Endothelial cell of umbilical vein (primary cell): ENCODE measurements at places on chromosomes 6 and 20. TPM values are rescaled to one million over a fixed set of nuclear protein-coding genes. Genes with fewer than 3 reads are reported as not detected.

GRCh38 chr6:40936818-40937251, 102.2 kb downstream of the UNC5CL start:
- peak; percentile 79 for DNase-seq
- H3K27ac ChIP-seq: peak overlapping the region; percentile 7
- no peak overlapping the region for H3K4me3 ChIP-seq
- H3K4me1 ChIP-seq: peaks cover 6% of the 10 kb centered on the region

DNA sequence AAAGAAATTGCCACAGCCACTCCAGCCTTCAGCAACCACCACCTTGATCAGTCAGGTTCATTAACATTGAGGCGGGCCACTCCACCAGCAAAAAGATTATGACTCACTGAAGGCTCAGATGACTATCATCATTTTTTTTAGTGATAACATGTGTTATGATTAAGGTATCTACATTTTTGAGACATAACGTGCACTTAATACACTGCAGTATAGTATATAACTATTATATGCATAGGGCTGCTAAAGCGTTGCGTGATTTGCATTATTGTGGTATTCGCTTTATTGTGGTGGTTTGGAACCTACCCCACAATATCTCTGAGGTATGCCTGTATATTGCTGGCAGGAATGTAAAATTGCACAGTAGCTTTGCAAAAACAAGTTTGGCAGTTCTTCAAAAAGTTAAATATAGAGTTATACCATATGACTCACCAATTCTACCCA, 6.8 kb upstream of the RIPK1 start:
- H3K4me3 ChIP-seq: no peak overlapping the region
- no peak overlapping the region for H3K27ac ChIP-seq
- DNase-seq: no peak
- peaks cover 3% of the 10 kb centered on the region for H3K27me3 ChIP-seq
- H3K36me3 ChIP-seq: no peaks in the 10 kb centered on the region

DNA sequence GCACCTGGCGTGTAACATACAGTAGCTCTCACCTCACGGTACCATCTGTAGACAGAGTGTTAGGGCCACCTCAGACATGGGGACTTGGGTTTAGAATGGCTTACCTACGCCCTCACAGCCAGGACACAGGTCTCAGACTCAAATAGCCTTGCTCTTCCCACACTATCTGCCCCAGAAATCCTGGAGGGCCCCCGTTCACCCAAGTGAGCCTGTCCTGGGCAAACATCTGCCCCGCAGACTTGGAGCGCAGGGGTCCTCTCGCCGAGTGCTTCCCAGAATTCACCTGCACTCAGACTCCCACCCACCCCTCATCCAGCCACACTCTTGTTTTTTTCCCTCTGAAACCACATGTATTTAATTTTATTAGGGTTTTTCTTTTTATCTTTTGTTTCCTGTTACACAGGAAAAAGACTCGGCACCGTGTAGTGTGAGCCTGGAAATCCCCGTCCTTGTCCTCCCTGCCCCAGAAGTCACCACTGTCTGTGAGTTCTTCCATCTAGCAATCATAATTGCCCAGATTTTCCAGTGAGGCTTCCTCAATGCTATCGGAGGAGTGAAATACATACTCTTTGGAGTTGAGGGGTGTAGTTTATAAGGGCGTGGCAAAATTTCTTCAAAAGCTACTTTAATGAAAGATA, 17.1 kb upstream of the MAP1LC3A start:
- H3K27ac ChIP-seq: no peak overlapping the region
- H3K36me3 ChIP-seq: peaks cover 19% of the 10 kb centered on the region
- H3K4me1 ChIP-seq: no peaks in the 10 kb centered on the region
- H3K4me3 ChIP-seq: no peak overlapping the region

GRCh38 chr6:32484614-32484998, 44.9 kb downstream of the HLA-DRA start:
- peaks cover 3% of the 10 kb centered on the region for H3K27me3 ChIP-seq
- no peak overlapping the region for H3K4me3 ChIP-seq
- peak; percentile 0 for DNase-seq
- H3K4me1 ChIP-seq: no peaks in the 10 kb centered on the region
- no peak overlapping the region for H3K27ac ChIP-seq

- no peak overlapping the region for H3K27ac ChIP-seq
- peaks cover 14% of the 10 kb centered on the region for H3K4me1 ChIP-seq
- no peaks in the 10 kb centered on the region for H3K36me3 ChIP-seq
- H3K27me3 ChIP-seq: no peaks in the 10 kb centered on the region
- DNase-seq: no peak
- peak overlapping the region; percentile 38 for H3K4me3 ChIP-seq
These were observed 66.4 kb downstream of the STX11 start for GRCh38 chr6:144216668-144217218.

DNA sequence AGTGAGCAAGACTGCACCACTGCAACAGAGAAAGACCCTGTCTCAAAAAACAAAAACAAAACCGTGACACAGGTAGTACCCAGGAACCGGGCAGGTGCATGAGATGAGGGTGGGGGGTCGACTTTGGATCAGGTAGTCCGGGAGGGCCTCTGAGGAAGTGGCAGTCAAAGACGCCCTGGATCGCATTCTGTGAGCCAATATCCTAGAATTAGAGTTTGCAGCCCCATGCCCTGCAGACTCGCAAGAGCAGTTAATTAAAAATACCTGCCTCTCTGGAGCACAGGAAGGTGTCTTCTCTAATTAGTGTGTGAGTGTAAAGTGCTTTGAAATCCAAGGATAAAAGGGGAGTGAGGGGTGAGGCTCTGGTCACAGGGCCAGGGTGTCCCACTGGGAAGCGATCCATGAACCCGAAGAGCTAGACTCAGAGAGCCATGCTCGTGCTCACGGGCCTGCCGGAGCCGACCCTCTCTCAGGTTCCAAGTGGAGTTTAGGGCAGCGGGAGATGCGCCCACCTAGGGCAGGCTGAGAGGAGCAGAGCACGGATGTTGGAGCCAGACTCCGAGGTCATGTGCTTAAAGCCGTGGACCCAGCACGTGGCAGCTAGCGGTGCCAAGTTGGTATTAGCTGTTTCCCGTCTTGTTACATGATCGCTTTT, 74.7 kb upstream of the PTPN1 start:
- no peaks in the 10 kb centered on the region for H3K36me3 ChIP-seq
- no peak overlapping the region for H3K27ac ChIP-seq
- H3K4me3 ChIP-seq: no peak overlapping the region
- no peak for DNase-seq
- H3K27me3 ChIP-seq: no peaks in the 10 kb centered on the region

GRCh38 chr20:44590980-44591778, 8.8 kb downstream of the PKIG start:
- H3K4me1 ChIP-seq: peaks cover 55% of the 10 kb centered on the region
- H3K27me3 ChIP-seq: no peaks in the 10 kb centered on the region
- DNase-seq: no peak

DNA sequence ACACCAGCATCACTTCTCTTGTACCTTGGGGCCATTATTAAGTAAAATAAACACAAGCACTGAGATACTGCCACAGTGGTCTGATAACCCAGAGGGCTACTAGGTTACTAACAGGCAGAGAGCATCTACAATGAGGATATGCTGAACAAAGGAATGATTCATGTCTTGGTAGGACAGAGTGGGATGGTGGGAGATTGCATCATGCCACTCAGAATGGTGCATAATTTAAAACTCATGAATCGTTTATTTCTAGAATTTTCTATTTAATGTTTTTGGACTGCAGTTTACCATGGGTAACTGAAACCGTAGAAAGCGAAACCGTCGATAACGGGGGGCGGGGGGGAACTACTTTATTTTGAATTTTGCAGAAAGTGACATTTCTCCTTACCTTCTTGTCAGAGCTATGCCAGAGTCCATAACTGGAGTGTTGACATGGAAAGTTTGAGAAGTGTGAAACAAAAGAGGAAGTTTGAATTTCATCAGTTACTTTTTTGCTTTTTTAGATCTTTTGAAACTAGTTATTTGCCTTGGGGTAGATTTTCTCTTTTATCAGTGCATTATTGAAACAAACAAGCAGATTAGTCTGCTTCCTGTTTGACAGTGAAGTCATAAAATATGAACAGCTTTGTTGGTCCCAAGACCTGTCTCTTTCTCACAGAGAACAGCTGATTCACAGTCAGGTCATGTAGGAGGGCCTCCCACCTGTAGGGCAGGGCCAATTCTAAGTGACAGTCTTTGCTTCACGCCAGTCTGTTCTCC, 124.9 kb downstream of the KLHL32 start:
- DNase-seq: no peak
- H3K27me3 ChIP-seq: peaks cover 7% of the 10 kb centered on the region

DNA sequence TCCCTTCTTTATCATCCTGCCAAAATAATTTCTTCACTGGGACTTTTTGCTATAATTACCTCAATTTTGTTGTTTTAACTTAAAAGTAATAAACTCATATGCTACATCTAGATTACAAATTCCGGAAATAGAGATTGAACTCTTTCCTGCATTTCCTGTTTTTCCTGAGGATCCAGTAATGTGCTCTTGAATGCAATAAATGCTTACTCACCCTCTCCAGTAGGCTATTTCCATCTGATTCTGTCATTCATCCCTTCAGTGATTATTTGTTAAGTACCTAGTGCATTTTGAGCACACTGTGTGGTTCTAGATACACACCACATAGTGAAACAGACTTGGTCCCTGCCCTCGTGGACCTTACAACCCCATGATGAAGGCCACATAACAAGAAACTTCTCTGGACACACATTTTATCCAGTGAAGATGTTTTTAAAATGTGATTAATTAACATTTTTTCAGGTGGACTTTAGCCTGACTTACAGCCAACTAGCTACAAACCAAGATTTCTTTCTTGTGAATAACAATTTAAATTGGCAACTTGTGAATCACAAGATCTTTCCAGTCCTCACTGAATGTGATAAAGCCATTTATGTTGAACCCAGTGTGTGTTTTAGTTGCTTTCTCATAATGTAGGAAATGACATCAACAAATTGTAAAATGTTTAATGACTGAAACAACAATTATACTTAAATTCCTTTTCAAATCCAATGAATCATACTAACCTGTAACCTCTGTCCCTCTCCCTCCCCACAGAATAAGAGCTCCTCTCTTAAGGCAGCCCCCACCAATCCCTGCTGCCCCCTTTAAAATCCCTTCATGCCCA, 272.3 kb downstream of the KHDC1L start:
- peak; percentile 86 for DNase-seq
- H3K27ac ChIP-seq: peak overlapping the region; percentile 97
- H3K27me3 ChIP-seq: no peaks in the 10 kb centered on the region
- no peaks in the 10 kb centered on the region for H3K36me3 ChIP-seq

- peaks cover 5% of the 10 kb centered on the region for H3K27me3 ChIP-seq
- no peaks in the 10 kb centered on the region for H3K36me3 ChIP-seq
- no peak overlapping the region for H3K27ac ChIP-seq
- peak; percentile 80 for DNase-seq
- no peak overlapping the region for H3K4me3 ChIP-seq
- peaks cover 7% of the 10 kb centered on the region for H3K4me1 ChIP-seq
These were observed 59.3 kb upstream of the STMND1 start for GRCh38 chr6:17042422-17043147.

DNA sequence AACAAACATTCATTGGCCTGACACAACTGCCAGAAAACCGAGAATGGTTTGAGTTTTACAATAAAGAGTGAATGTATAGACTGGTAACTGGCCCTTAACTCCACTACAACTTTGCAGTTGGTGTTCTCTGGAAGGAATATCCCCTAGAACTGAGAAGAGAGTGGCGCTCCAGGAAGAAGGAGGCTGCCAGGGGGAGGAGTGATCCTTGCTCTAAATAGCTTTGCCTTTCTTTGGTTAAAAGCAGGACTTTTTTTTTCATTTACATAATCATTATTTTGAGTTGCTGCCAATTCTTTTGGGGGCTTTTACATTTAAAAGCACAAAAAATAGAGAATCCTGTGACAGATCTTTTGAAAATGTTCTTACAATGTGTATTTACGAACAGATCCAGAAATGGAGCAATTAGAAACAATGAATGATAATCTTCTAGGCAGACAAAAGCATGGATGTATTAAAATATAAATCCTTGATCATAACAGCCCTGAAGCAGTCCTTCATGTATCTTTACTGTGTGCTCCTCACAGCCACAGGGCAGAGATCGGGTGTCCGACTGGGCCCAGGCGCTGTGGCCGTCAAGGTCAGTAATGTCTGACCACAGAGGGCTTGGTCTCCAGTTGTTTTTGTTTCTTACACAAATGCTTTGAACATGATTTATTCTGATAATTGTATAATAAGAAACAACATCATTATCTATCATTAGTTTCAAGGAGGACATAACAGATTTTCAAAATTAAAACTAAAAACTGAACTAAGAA, 612.2 kb downstream of the HDGFL1 start:
- H3K27me3 ChIP-seq: no peaks in the 10 kb centered on the region
- H3K4me3 ChIP-seq: no peak overlapping the region
- H3K27ac ChIP-seq: no peak overlapping the region
- no peaks in the 10 kb centered on the region for H3K36me3 ChIP-seq
- DNase-seq: no peak
- no peaks in the 10 kb centered on the region for H3K4me1 ChIP-seq

GRCh38 chr6:90707246-90707645, 120.4 kb upstream of the MAP3K7 start:
- H3K4me3 ChIP-seq: no peak overlapping the region
- DNase-seq: no peak
- no peaks in the 10 kb centered on the region for H3K4me1 ChIP-seq

- H3K4me1 ChIP-seq: no peaks in the 10 kb centered on the region
- H3K27ac ChIP-seq: no peak overlapping the region
- H3K27me3 ChIP-seq: peaks cover 2% of the 10 kb centered on the region
- H3K4me3 ChIP-seq: no peak overlapping the region
These were observed 8.7 kb upstream of the SALL4 start for GRCh38 chr20:51811042-51811355.

- DNase-seq: no peak
- H3K27me3 ChIP-seq: no peaks in the 10 kb centered on the region
- H3K36me3 ChIP-seq: no peaks in the 10 kb centered on the region
- no peaks in the 10 kb centered on the region for H3K4me1 ChIP-seq
- H3K4me3 ChIP-seq: no peak overlapping the region
- no peak overlapping the region for H3K27ac ChIP-seq
These were observed 26.6 kb upstream of the SUMO4 start for GRCh38 chr6:149373511-149373910.

- H3K36me3 ChIP-seq: peaks cover under 1% of the 10 kb centered on the region
- peak overlapping the region; percentile 6 for H3K4me3 ChIP-seq
- peak; percentile 69 for DNase-seq
- H3K27ac ChIP-seq: peak overlapping the region; percentile 94
- H3K4me1 ChIP-seq: peaks cover 40% of the 10 kb centered on the region
These were observed 1.1 kb upstream of the CLIC1 start for GRCh38 chr6:31737315-31737990.

The TAF11 gene
- 37.1 and 41.0 TPM in 2 replicates for total RNA-seq

The STMND1 gene
- not detected in 2 replicates for total RNA-seq

The LY6G6D gene
- not detected in 2 replicates for total RNA-seq

The MUCL3 gene
- not detected in 2 replicates for total RNA-seq

The CTAGE9 gene
- total RNA-seq: not detected in 2 replicates
